ENCODE measurements at places on chromosomes 1 and 21. TPM values are rescaled to one million over a fixed set of nuclear protein-coding genes. Genes with fewer than 3 reads are reported as not detected.

DNA sequence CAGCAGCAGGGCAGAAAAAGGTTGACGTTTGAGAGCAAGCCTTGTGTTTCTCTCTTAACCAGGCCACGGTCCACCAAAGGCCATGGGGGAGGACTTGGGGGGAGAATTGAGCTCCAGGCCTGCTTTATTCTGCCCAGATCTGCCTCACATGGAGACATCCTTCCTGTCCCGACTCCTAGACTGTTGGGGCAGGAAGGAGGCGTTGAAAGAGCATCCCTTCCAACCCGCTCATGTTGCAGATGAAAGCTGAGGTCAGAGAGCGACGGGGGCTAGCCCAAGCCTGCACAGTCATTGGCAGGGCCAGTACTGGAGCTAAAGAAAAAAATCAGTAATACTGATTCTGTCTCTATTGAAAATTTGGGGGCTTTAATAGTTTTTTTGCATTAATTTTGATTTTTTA, 46.6 kb downstream of the MYOM3 start:
- DNase-seq, result no peak

DNA sequence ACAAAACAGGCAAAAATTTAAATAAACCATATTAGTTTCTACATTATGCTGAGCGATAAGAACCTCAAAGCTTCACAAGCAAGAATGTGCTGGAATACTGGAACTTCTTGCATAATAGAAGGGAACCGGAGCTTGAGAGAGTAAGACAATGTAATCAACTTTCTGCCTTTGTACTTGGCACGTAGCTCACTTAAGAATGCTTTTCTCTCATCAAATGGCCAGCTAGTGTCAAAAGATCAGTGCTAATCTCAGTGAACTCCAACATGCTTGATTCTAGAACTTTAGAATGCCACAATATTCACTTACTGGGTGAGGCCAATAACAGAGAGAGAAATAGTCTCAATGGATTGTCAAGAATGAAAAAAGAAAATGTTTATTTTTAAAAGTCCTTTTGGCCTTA, 486.1 kb upstream of the LRRC7 start:
- no peak for DNase-seq

DNA sequence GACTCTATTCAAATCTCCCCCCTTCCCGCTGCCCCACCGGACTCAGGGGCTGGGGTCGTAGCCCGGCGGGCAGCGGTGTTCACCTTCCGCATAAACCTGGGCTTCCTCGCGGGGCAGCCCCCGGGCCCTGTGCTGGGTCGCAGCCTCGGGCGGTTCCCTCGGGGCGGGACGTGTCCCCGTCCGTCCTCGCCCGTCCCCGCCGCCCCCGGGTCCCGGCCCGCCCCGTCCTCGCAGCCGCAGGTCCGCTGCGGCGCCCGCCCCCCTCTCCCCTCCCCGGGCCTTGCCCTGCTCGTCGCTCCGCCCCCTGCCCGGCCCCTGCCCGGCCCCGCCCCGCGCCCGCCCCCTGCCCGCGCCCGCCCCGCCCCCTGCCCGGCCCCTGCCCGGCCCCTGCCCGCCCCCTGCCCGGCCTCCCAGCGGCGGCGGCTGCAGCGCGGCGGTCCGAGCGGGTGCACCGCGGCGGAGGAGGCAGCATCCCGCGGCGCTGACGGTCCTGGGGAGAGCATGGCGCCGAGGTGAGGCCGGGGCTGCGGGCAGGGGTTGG, at the start of gene COL18A1:
COL18A1 (plus strand) TSS at position 436 of the 541 bp plus-strand sequence; CDS start at position 502, 66 bp downstream.
- no peak for DNase-seq

DNA sequence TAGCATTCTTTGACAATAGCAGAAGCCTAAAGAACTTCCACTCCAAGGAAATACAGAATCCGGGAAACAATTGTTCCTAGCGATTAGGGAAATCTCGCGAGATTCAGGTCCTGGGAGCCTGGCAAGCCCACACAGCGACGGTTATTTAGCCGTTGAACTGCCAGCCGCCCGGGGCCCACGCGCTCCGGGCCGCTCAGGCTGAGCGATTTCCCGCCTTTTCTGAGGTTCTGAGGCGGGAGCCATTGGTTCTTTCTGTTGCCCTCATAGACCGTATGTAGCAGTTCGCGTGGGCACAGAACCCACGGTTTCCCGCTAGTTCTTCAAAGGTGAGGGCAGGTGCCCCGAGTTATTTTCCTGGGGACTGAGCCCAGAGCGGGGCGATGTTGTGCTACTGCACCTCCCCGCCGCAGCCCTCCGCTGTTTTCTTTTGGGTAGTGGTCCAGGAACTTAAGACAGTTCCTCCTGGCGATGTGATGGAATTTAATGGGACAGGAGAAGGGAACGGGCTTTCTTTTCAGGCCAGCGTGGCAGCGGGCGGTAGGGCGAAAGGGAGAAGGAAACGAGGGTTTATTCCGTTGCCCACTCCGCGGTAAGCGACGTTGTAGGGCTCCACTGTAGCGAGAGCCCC, at the start of gene SYCP1:
SYCP1 (plus strand) TSS at position 171 of the 628 bp plus-strand sequence. CDS start 602 bp downstream, outside the sequence.
- no peak for DNase-seq

DNA sequence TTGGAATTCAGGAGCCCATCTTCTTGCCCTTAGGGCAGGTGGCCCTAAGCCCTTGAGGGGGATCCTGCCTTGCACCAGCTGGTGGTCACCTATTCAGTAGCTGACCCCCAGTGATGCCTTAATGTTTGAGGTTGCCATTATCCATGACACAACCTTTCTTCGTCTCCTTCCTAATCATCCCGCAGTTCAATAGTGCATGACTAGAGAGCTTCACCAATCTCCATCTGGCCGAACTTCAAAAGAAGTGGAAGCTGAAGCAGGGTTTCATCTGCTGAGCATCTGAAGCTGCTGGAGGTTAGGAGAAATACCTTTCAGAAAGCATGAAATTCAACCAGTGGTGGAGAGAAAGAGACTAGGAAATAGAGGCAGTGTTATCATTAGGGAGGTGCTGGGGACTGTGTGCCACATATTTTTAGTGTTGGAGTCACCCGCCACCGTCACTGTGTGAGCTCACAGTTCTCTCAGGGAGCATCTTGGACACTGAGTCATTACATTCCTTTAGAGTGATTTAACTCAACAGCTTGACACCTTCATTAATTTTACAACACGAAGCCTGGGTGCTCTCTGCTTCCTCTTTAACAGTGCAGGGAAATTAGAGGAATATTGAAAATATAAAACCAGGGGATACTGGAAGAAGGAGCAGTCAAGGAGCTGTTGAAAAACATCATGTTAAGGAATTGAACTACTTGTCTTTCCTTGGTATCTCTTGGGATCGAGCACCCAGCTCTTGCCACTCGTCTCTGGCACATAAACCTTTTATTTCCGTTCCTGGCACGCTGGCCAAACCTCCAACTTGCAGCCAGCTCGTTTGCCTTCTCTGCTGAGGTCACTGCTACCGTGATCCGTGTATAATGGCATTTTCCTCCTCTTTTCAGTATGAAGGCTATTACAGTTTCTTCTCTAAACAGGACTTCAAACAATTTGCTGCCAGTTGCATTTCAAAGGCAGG, 53.6 kb downstream of the PEX14 start:
- peak; percentile 89 for DNase-seq

- no peak for DNase-seq
These were observed 22.9 kb downstream of the LCA5L start for GRCh38 chr21:39422527-39423241.

- no peak for DNase-seq
These were observed 125.0 kb upstream of the DMRTA2 start for GRCh38 chr1:50548243-50548642.

DNA sequence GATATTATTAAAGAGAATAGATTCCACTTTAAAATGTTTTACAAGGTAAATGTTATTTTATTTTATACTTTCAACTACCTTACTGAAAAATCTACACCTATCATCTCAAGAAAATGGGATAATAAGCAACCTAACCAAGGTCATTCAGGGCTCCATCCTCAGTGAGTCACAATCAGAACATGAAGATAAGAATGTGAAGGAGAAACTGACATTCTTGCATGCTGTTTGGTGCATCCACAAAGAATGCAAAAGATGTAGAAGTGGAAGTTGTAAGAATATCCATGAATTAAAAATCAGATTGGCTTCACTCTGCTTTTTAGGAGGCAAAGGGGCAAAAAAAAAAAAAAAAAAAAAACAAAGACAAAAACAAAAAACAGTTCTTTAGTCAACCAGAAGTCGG, 6.5 kb downstream of the WARS2 start:
- peak; percentile 15 for DNase-seq

DNA sequence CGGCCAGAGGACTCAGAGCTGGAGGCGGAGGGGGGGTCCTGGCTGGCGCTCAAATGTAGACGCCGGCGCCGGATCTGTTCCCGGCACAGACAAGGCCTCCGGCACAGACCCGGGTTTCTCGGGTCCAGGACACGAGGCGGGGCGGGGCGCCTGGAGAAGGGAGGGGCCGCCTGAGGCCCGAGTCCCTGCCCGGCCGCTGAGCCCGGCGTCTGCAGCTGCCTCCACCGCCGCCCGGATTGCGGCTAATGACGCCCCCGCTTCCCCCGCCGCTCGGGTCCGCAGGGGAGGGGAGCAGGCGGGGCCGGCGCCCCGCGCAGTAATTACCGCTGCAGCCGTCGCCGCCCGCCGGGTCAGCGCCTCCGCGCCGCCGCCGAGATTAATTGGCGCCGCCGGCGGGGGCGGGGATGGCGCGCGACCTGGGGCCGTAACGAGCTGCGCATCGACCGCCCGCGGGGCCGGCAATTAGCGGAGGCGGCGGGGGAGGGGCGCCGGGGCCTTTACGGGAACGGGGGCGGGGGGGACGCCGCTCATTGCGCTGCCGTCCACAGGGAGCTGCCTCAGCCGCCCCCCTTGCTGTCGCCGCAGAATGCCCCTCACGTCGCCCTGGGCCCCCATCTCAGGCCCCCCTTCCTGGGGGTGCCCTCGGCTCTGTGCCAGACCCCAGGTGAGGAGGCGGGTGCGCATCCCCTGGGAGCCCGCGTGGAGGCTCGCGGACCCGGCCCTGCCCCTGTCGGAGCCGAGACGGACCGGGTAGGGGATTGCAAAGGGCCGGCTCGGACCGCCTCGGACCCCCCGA, 17.3 kb downstream of the NOC2L start:
- no peak for DNase-seq

DNA sequence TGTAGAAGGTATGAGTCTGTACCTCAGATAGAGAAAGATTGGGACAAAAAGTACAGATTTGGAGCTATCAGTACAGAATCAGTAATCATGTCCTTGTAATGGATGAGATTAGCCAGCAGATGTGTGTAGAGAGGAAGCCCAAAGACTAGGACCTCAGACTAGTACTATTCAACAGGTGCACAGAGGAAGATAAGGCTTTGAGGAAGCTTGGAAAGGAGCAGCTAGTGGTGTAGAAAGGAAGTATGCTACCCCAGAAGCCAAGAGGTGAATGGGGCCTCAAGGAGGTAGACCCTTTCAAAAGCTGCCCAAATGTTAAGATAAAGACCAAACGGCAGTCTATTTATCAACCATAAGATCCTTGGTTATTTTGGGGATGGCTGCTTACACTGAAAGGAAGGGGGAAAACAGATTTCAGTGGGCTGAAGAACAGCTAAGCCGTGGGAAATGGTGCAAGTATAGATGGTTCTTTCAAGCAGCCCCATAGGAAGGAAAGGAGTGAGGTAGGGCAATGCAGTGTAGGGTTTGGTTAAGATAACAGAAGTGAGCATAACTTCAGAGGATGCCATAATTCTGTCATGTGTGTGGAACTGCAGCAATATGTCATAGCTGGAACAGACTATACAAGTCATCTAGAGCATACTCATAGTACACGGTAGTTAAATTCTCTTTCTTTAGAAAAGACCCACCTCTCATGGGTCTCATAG, 221.7 kb downstream of the HHIPL2 start:
- no peak for DNase-seq

- DNase-seq, result no peak
These were observed 99.6 kb upstream of the DMRTA2 start for GRCh38 chr1:50522691-50523342.

DNA sequence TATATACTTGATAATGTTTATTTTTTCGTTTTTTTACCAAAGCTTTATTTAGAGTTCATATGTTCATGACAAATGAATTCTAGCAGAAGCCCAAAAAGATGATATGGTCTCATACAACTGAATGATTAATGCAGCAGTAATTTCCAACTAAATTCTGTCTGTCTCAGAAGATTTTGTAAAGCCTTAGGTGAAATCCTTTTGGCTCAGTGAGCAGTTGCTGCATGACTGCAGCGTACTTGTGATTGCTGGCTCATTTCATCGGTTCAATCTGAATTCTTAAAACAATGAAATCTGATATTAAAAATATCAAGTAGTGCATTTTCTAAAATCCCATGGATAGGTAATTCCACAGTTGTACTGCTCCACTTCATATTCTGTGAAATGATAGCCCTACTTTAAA, 73.2 kb downstream of the AK5 start:
- no peak for DNase-seq

- no peak for DNase-seq
These were observed 32.7 kb upstream of the MTR start for GRCh38 chr1:236762410-236762809.

- DNase-seq, result no peak
These were observed 1.9 kb downstream of the FTCD start for GRCh38 chr21:46153247-46154154.

- DNase-seq, result peak; percentile 90
These were observed 124.8 kb downstream of the RIPK4 start for GRCh38 chr21:41641821-41642701.

- DNase-seq, result no peak
These were observed 24.3 kb downstream of the LMOD1 start for GRCh38 chr1:201921952-201922558.

GRCh38 chr1:228515200-228515834, 28.1 kb downstream of the RNF187 start:
- DNase-seq, result no peak

- DNase-seq, result no peak
These were observed 107.3 kb downstream of the NTMT2 start for GRCh38 chr1:170252851-170253579.

DNA sequence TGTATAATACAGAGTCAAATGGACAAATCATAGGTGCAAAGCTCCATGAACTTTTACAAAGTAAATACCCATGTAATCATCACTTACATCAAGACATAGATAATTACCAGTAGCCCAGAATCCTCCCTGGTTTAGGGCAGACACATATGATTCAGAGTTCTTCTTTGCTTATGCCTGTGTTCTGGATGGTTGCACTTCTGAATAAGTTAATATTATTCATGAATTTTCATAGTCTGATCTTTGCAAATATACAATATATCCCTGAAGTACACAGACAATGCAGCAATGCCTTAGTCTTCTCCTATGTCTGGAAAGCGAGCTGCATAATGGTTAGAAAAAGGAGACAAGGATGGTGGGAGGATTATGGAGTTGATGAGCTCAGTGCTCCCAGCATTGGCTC, 122.4 kb upstream of the PLXNA2 start:
- DNase-seq, result no peak

SH3BGR gene
- 0.80 TPM for polyA plus RNA-seq

FMO5 gene
- 0.07 TPM for polyA plus RNA-seq

MROH7 gene
- polyA plus RNA-seq, result not detected

TOMM40L gene
- 15.3 TPM for polyA plus RNA-seq

CHODL gene
- polyA plus RNA-seq, result 0.37 TPM

ERO1B gene
- 0.78 TPM for polyA plus RNA-seq

VHLL gene
- polyA plus RNA-seq, result not detected

KDF1 gene
- polyA plus RNA-seq, result 29.9 TPM

CD2 gene
- not detected for polyA plus RNA-seq

NHLH1 gene
- 0.07 TPM for polyA plus RNA-seq

ASTN1 gene
- polyA plus RNA-seq, result not detected

CYYR1 gene
- 3.4 TPM for polyA plus RNA-seq
